Amygdala (tissue), 56 donors: ENCODE measurements at places on chromosomes 1 and 21.

DNA sequence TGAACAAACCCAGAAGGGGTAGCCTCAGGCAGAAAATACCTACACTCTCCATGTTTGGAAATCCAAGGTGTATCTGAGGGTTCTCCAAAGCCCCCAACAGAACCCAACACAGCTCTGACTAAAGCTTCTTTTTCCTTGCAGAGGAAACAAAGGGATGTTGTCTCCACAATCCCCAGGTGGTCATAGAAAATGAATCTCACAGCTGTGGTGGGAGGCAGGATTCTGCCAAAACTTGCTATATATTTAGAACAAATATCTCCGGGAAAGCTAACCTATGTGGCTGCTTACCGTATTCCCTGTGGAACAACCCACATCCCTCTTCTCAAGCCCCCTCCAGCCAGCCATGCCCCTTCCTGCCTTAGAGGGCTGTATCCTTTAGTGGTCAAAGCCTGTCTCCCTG is 406.1 kb downstream of the PRDM2 start:
- DNase-seq, result no peak

DNA sequence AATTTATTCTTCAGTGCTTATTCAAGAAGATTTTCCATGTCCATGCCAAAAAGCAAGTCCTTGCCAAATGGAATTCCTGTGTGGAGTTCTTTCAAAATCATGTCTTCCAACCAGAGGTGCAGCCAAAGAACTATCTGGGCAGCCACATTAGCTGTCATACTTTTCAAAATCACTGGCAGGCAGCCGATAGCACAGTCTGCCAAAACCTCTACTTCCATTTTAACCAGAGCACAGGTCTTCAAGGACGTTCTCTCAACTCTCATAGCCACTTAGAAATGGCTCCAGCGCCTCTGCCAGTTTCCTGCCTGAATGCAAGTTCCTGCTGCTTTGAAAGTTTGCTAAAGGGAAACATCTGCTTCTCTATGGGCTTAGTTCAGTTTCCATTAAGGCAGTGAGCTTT is 975.7 kb upstream of the ADGRL4 start:
- peak; percentile 63 for DNase-seq

DNA sequence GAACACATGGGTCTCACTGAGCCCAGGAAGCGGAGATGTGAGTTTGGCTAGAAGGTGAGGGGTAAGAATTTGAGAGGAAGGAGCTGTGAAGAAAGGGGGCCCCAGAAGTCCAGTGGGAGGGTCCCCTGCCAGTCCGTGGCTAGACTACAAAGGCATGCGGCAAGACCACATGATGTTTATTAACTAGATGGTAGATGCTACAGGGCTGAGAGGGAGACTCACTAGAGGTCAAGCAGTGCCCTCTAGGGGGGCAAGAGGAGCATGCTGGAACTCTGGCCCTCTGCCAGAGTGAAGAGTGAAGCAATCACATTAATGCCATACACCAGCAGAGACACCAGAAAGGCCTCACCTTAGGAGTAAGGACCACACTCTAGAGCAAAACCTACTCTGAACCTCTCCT is 12.2 kb downstream of the KIAA0319L start:
- DNase-seq, result no peak

DNA sequence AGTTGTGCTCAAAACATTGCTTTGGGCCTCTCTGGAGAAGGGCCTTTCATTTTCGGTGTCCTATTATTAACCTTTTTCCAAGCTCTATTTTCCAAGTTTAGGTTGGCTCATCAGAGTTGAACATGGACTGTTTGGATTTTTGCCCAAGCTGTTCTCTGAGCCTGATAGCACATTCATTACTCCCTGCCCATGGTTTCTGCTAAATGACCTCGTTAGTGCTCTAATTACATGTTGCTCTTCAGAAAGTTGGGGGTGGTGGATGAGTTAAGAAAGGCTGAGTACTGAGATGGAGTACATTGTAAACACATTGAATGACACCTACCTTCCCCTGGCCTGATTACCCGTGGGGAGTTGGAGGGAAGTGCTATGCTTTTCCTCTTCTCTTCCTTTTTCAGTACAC is 38.9 kb downstream of the LMO4 start:
- no peak for DNase-seq

DNA sequence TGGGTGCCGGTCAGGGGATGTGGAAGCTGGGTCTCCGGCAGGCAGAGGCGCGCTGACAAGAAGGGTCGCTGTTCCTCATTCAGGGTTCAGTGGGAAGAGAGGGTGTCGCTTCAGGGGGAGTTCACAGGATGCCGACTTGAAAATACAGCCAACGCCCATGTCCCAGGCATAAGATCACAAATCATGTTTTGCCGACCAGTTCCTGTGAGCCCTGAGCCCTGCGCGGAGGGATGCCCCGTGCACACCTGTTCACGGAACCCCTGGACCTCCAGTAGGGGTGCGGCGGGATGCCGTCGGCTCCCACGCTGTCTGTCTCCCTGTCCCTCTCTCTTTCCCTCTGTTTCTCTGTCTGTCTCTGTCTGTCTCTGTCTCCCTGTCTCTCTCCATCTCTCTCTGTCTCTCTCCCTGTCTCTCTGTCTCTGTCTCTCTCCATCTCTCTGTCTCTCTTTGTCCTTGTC is 26.8 kb downstream of the TP73 start:
- DNase-seq, result no peak

GRCh38 chr1:224149709-224150108 is 33.3 kb upstream of the DEGS1 start:
- no peak for DNase-seq

DNA sequence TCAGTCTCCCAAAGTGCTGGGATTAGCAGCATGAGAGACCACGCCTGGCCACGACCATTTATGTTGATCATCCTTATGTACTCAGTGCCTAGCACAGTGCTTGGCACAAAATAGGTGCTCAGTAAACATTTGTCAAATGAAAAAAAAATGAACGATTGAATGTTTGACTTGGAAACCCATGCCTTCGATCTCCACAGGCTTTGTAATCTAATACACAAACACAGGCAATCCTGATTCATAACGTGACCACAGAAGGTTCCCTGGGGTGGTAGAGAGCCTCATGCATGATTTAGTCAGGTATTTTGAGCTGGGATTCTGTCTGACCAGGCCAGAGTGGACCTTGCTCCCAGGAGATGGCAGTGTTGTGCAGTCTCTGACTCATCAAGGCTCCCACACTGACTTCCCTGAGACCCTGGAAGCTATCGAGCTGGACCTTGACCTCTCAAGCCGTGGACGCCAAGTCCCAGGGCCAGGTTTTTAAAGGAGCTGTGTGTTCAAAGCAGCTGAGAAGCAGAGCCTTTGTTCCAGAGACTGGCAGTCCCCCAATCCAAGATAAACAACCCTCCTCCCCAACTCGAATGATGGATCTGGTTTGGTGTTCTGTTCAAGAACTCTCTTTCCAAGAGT is 81.1 kb downstream of the PGM1 start:
- peak; percentile 36 for DNase-seq

DNA sequence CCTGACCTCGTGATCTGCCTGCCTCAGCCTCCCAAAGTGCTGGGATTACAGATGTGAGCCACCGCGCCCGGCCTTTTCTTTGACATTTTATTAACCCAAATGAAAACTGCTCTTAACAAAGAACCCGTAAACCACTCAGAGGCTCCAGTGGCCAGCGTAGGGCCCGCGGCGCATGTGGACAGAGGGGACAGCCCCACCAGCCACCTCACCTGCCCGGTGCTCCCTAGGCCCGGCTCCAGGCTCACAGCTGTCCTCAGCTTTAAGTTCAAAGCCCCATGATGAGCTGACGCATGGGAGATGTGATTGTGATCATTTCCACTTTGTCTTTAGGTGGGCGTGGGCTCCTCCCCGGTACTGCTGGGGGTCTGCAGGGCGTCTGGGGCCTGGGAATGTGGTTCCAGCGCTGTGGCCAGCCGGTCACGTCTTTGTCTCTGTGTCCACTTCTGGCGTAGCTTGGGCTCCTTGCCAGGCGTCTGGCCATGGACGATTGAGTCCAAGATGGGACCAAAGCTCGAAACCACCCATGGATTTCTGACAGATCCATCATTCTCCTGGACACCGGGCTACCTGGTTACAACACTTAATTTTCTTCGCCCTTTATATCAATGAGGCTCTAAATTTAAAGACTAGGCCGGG is 6.9 kb downstream of the PRKCZ start:
- DNase-seq, result no peak

GRCh38 chr1:59693406-59693805 is 121.3 kb upstream of the HOOK1 start:
- DNase-seq, result no peak
